ENCODE measurements at places on chromosomes 4 and X.

GRCh38 chr4:56622176-56622575 lies 58.9 kb downstream of the HOPX start:
- DNase-seq = no peak

DNA sequence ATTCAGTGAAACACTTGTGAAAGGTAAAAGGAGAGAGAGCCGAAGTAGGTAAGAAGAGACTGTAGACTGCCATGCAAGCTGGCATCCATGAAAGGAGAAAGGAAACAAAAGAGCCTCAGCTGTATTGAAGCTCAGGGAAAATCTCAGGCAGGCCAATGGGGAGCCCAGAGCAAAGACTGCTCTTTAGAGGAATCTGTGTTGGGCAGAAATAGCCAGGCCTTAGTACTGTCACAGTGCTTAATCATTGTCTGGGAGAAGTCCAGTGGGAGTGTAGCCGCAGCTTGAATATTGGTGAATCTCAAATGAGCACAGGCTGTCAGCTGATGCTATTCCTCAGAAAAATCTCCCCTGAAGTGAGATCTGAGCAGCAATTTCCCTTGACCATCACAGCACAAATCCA lies 27.6 kb downstream of the CYLC1 start:
- no peak for DNase-seq

- DNase-seq = no peak
Observed at GRCh38 chrX:130799393-130799792, 103.6 kb downstream of the ENOX2 start.

GRCh38 chr4:99857307-99857706 lies 36.9 kb downstream of the LAMTOR3 start:
- no peak for DNase-seq

- no peak for DNase-seq
Observed at GRCh38 chr4:76023389-76023788, at the start of gene CXCL10. CXCL10 (minus strand) TSS chr4:76023497; CDS start chr4:76023431, 66 bp downstream.

DNA sequence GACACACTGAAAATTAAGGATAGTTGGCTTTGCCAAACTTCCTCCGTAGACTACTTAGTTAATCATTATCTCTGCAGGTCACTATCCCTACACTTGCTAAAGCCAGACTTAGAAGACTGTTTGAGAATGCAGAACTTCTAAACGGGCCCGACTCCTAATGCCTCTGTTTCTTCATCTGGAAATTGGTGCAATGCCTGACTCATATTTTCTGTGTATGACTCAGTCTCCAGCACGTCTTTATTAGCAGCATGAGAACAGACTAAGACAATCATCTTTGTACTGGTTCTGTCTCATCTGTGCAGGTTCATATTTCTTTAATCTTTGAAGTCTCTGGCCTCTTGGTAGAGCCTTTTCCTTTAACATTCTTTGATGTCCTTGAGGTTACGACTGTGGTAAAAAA lies 411.9 kb upstream of the ACTRT1 start:
- no peak for DNase-seq

- DNase-seq = peak; percentile 0
Observed at GRCh38 chrX:107272431-107272921, 66.1 kb downstream of the DNAAF6 start.

GRCh38 chr4:17584521-17585213 lies 7.7 kb downstream of the LAP3 start:
- DNase-seq = no peak

DNA sequence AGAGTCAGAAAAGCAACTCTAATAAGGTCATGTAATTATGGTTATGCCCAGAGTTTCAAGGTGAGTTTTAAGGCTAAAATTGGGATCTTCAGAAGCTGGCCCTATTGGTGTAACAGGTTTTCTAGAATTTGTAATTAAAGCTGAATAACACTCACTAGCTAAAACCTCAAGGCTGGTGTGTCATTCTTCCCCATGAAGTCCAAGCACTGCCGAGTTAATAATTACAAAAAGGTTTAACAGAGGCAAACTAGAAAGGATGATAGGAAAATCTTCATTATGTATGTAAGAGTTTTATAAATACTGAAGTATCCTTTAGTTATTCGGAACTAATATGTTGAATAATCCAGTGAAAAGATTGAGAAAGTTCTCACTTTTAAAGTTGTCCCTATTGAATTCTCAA lies 34.3 kb downstream of the MXRA5 start:
- no peak for DNase-seq

DNA sequence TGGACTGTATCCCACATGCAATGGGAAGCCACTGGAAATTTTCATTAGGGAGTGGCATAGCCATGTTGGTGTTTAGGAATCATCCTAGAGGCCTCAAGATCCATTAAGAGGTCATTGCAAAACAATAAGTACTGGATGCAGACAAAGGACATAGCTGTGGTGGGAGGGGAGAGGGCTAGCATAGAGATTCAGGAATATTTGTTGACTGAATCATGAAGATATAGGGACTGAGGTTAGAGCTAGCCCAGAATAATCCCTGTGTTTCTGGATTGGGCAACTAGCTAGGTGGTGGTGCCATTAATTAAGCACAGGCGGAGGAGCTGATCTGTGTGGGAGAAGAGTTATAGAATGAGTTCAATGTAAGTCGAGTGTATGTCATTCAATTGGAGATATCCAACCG lies 135.0 kb downstream of the RAB28 start:
- DNase-seq = no peak

DNA sequence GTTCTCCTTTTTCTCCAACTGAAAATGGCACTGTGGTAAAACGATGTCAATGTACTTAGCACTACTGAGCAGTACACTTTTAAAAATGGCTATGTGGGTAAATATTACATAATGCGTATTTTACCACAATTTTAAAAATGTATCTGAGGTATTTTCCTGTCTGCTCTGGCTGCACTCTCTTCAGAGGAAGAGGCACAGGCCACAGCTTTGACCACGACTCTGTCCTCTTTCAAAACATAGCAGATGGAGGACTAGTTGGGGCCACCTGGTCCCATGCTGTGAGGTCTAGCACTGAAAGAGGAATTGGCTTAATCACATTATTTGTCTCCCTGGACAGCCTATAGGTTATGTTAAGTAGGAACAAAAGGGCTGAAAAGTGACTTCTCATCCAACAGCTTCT lies 5.2 kb downstream of the KCNE5 start:
- DNase-seq = no peak

GRCh38 chr4:54620773-54621172 lies 37.0 kb upstream of the KIT start:
- no peak for DNase-seq

DNA sequence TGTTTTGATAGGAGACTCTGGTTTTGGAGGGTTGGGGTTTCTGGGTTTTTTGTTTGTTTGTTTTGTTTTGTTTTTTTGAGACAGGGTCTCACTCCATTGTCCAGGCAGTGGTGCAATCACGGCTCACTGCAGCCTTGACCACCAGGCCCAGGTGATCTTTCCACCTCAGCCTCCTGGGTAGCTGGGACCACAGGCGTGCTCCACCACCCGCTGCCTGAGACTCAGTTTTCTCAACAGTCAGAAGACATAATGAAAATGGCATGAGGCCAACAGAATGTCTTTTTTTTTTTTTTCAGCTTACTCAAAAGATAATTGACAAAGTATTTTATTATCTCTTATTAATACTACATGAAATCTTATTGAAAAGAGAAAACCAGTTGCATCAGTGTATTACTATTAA lies 32.4 kb downstream of the TNIP2 start:
- no peak for DNase-seq

- DNase-seq = no peak
Observed at GRCh38 chr4:38590046-38590445, 74.0 kb upstream of the KLF3 start.

- DNase-seq = no peak
Observed at GRCh38 chrX:123960956-123961267, 594 bp upstream of the STAG2 start.

GRCh38 chr4:142883040-142883832 lies 37.1 kb upstream of the INPP4B start:
- DNase-seq = no peak

DNA sequence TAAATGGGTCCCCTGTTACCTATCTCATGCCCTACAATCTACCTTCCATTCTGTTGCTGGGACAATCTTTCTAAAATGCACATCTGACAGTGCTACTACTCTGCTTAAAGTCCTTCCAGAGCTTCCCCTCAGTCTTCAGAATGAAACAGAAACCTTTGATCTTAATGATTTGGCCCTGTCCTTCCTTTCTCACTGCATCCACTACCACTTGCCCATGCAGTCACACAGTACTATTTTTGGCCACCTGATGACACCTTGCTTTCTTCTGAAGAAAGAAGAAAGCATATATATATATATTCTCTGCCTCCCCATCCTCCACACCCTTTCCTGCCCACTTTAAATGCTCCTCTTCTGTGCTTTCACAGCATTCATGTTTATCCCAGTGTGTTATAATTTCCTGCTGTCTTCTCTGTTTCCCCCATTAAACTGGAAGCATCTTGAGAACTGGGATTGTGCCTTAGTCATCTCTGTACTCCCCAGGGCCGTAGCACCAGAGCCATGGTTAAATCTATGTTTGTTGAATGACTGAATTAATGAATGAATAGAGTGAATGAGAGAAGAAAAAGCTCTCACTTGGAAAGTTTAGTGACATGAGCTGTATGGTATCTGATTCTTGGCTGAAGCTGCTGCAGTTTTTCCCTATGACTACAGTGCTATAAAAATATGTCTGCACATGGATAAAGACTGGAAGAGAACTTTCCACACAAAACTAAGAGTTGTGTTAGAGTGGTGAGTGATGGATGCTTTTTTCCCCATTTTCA lies 56.2 kb downstream of the RTL9 start:
- DNase-seq = no peak

- no peak for DNase-seq
Observed at GRCh38 chr4:44221407-44221806, 227.2 kb downstream of the KCTD8 start.

DNA sequence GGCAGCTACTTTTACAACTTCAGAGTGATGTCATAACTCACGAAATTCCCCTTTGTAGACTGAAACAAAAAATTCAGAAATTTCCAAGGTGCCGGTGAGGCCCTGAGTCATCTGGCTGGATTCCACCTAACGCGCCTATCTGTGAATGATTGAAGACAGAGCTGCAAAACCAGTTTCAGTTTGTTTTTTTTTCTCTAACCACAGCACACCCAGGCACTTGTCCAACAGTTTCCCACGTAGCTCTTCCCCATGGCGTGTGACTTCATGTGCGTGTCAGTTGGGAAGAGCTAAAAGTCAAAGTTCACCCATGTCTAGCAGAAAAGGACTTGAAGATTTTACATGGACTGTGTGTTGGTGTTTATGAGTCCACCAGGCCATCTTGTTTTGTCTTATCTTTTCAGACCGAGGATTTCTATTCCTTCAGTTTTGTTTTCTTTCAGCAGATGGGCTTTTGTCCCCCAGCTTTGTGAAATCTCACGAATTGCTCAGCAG lies 16.4 kb downstream of the TCEANC start:
- peak; percentile 81 for DNase-seq

DNA sequence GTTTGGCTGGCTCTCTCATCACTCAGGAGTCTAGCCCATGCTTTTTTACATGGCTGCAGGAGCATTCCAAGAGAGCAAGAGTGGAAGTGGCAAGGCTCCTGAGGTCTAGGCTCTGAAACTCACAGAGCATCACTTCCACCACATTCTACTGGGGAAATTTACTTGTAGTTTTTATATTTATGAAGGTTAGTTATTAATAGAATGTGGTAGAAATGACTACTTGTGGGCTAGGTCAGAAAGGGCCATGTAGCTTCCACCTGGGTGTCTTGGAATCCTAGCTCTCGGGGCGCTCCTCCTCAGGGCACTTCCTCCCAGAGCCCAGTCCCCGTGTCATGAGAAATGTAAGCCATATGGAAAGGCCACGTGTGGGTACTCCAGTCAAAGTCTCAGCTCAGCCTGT lies 127.0 kb upstream of the CASK start:
- no peak for DNase-seq

All from CD4-positive, alpha-beta T cell (primary cell).